ENCODE measurements at places on chromosomes 2 and 18.
A peak's percentile ranks its signal among the peaks of the same experiment; 100 is the strongest.

GRCh38 chr2:10604604-10605003 lies 85.2 kb downstream of the NOL10 start:
- no peak for DNase-seq

- DNase-seq, result no peak
Measured at GRCh38 chr18:59218018-59218417, 1.9 kb upstream of the GRP start.

- no peak for DNase-seq
Measured at GRCh38 chr2:184620367-184620766, 22.0 kb downstream of the ZNF804A start.

- no peak for DNase-seq
Measured at GRCh38 chr18:45482286-45482685, 133.0 kb upstream of the SLC14A2 start.

DNA sequence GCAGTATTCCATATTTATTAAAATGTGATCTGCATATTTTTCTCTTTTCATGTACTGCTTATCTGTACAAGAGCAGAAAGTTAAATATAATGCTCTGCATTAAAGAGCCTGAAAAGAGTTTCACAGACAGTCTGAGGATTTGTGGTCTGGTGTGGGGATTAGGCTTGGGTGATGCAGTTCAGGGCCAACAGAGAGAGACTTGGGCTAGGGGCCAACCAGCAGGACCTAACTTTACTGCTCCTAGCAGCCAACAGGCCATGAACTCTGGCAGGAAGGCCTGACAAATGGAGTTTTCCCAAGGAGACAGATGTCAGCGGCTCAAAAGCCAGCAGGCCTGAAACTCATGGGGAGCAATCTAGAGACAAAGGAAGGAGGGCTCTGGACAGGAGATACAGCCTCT lies 169.6 kb downstream of the LRRTM1 start:
- no peak for DNase-seq

- DNase-seq, result no peak
Measured at GRCh38 chr2:238075397-238075796, 14.6 kb downstream of the SCLY start.

DNA sequence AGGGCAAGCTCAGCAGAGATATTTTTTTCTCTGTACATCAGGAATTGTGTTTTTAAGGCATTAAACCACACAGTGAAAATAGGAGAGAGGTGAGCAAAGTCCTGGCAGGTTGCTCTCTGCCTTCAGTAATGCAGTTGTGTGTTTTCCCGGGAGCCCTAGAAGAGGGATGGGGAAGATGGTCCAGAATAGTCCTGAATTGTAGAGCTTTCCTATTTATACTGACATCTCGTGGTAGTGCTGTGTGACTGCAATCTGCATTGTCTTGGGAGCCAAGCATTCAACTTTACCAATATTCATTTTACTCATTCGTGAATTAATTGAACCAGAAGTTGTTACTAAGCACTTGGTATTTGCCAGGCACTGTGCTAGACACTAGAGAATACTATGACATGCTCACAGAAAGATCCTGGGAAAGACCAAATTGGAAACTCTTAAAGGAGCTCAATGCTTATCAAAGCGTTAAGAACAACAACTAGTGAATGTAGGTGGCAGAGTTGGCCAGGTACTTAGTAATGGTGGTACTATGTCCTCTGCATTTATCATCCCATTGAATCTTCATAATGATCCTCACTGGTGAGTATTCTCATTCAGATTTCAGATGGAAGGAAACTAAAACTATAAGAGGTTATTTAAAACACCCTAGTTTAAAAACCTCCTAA lies 214.6 kb downstream of the TRIB2 start:
- no peak for DNase-seq

- no peak for DNase-seq
Measured at GRCh38 chr2:11998626-11999378, 252.4 kb downstream of the LPIN1 start.

DNA sequence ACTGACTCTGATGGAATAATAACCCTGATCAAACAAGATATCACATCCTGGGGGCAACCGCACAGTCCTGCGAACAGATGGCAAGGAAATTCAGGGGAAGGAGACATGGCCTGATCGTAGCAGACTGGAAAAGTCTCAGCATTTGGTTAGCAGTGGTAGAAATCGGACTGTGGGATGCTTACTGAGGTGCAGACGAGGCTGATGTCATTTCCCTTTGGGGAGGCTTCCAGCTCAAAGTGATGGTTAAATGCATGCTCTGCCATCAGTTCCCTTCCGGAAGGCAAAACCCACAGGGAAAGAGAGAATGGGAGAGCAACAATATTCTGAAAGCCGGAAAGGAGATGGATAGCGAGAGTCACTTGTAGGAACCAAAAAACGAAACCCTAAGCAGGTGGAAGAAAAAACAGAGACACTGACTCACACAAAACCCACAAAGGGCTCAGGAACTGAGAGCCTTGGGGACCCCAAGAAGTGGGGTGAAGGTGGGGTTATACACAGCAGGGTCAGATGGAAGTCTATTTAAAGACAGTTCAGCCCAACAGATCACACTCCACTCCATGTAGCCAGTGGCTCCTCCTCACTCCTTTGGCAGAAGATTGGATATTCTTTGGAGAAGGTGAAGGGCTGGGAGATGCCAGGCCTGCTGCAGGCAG lies 93.1 kb downstream of the INPP5D start:
- no peak for DNase-seq

- DNase-seq, result no peak
Measured at GRCh38 chr18:33983126-33983525, 241.6 kb downstream of the NOL4 start.

- DNase-seq, result no peak
Measured at GRCh38 chr2:7265286-7265685, 348.1 kb downstream of the RNF144A start.

GRCh38 chr18:56789004-56789888 lies 138.1 kb downstream of the WDR7 start:
- peak; percentile 12 for DNase-seq

DNA sequence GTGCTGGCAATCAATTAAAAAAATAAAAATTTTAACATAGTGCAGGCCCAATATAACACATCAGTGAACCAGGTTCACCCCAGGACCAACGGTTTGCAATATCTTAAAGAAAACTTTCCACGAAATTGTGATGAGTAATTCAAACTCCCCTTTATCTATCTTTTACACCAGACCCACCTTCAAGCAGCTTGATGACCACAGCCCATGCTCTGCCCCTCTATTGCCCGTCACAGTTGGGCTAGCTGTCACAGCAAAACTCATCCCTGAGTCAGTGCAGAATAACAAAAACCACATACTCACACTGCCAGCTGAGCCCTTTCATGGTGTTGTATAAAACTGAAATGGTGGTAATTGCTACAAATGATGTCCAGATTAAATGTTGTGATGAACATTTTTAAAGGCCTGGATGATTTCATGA lies 112.5 kb upstream of the CREB1 start:
- peak; percentile 69 for DNase-seq

GRCh38 chr2:178386986-178387597 lies 63.9 kb downstream of the PRKRA start:
- DNase-seq, result no peak

DNA sequence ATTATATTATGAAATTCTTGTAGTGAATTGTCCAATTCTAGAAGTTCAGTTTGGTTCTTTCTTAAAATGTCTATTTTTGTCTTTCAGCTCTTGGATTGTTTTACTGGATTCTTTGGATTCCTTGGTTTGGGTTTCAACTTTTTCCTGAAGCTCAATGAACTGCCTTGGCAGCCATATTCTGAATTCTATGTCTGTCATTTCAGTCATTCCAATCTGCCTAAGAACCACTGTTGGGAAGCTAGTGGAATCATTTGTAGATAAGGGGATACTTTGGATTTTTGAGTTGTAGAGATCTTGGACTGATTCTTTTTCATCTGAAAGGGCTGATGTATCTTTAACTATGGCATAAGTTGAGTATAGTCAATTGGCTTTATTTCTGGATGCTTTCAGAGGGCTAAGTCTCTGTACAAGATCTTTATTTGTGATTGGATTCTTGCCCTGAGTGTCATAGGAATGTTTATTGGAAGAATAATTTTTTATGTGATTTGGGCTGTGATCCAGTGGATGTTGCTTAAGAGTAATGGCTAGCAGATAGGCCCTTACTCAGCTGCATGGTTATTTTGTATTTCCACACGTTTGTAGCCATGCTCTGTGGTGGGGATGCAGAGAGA lies 42.3 kb downstream of the SERPINB7 start:
- DNase-seq, result no peak

- no peak for DNase-seq
Measured at GRCh38 chr2:27990030-27990590, 99.6 kb downstream of the BABAM2 start.

DNA sequence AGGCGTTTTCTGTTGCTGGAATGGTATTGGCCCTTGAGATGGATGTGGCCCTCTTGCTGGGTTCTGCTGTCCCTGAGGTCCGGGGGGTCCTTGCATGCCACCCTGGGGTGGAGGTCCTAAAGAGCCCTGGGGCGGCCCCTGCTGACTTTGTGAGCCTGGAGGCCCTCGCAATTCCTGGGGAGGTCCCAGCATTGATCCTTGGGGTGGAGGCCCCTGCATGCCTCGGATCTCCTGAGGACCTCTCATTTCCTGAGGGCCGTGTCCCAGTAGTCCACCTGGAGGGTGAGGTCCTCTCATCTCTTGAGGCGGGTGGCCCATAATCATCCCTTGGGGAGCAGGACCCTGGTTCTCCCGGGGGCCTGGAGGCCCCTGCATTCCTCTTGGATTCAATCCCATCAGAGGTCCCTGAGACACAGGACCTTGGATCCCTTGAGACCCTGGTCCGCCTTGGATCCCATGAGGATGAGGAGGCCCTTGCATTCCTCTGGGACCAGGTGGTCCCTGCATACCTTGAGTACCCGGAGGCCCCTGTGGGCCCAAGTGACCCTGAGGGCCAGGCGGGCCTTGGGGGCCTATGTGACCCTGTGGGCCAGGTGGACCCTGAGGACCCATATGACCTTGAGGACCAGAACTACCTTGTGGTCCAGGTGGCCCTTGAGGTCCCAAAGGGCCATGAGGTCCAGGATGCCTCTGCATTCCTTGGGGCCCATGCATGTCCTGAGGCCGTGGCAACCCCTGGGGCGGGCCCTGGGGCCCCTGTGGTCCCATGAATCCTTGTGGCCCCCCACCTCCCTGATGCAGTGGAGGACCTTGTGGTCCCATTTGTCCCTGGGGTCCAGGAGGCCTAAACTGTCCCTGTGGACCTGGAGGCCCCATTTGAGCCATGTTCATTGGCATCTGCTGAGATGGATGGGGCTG lies 18.3 kb downstream of the SFT2D3 start:
- DNase-seq, result no peak

GRCh38 chr2:236997069-236997715 lies 88.5 kb upstream of the COPS8 start:
- no peak for DNase-seq

- no peak for DNase-seq
Measured at GRCh38 chr2:48588745-48589144, 28.9 kb upstream of the GTF2A1L start.

DNA sequence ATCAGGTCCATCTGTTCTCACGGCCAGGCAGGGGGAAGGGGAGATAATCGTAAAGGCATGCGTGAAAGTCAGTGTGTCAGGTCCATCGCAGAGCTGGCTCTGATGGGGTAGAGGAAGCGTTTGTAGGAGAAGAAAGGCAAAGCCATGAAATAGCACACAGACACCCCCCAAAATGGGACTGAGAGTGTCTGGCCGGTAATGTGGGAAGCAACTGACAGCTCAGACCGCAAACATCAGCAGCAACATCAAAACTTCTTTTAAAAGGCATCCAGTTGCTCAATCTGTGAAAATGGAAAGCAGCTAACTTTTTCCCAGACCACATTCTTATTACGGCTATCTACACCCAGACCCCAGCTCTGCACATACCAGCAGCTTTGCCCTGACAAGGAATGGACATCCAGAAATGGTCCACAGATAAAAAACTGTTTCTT lies 232.6 kb downstream of the EN1 start:
- no peak for DNase-seq

DNA sequence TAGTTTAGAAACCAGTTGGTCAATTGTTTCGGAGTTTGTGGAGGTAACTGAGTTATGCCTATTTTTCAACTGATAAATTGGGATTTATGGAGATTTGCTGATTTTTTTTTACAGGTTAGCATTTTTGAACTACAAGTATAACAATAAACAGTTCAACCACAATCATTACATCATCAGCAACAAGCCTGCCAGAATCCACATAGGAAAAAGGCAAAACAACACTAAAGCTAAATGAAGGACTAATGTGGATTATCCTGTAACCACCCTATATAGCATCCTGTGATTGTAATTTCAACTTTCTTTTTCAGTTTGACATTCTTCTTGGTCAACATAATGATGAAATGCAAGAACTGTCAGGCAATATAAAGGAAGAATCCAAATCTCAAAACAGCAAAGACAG lies 76.5 kb downstream of the CCDC102B start:
- DNase-seq, result no peak

GRCh38 chr2:17644997-17645720 lies 104.7 kb downstream of the VSNL1 start:
- DNase-seq, result no peak

GRCh38 chr2:145815933-145816332 lies 1296.0 kb upstream of the ZEB2 start:
- no peak for DNase-seq

GRCh38 chr2:191597186-191597751 lies 80.7 kb upstream of the NABP1 start:
- peak; percentile 7 for DNase-seq

DNA sequence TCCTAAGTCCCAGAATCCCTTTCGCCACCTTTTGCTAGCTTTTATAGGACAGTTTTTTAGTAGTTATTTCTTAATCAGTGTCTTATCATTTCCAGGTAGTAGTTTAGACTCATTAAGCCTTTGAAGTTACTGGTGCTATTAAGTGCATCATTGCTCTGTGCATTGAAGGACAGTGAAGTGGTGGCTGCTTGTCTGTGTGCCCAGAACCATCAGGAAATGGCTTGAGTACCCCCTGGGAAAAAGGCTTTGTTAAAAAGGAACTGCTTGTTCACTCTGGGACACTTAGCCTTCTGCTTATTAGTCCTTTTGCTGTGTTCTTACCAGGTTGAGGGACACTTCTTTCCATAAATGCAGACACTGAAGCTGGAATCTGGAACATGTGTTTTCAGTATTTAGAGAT lies 30.0 kb downstream of the DTNA start:
- no peak for DNase-seq

- no peak for DNase-seq
Measured at GRCh38 chr2:73904952-73905351, 12.1 kb downstream of the ACTG2 start.

DNA sequence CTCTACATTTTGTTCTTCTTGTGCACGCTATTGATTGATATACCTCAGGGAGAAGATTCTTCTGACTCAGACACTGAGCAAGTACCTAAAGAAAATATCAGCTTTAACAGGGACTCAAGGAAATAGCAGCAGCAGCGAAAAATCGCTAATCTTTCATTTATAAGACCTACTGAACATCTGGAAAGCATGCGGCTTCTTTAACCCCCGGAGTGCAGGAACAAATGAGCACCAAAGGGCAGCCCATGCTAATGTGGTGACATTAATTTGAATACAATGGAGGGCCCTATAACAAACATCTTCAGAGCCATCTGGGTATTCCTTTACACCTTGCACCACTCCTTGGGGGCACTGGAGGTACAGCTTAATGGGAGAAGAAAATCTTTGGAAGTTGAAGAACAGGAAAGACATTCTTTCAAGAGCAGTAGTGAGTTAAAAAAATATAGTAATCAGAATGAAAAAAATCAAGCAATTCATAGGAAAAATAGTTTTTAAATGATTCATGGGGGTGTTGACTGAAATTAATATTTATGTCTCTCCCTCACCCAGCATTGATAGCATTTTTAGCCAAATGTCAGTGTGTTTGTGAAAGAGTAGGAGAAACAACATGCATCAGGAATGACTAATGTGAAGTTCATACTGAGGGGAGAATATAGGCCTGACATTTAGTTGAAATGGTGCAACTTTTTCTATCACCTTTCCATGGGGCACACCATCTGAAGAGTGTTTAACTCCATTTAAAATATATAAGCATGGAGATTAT lies 281.7 kb downstream of the HRH4 start:
- no peak for DNase-seq
